ENCODE measurements at places on chromosomes 2 and 18.

GRCh38 chr2:148568597-148568996, 76.0 kb upstream of the EPC2 start:
- DNase-seq = no peak

DNA sequence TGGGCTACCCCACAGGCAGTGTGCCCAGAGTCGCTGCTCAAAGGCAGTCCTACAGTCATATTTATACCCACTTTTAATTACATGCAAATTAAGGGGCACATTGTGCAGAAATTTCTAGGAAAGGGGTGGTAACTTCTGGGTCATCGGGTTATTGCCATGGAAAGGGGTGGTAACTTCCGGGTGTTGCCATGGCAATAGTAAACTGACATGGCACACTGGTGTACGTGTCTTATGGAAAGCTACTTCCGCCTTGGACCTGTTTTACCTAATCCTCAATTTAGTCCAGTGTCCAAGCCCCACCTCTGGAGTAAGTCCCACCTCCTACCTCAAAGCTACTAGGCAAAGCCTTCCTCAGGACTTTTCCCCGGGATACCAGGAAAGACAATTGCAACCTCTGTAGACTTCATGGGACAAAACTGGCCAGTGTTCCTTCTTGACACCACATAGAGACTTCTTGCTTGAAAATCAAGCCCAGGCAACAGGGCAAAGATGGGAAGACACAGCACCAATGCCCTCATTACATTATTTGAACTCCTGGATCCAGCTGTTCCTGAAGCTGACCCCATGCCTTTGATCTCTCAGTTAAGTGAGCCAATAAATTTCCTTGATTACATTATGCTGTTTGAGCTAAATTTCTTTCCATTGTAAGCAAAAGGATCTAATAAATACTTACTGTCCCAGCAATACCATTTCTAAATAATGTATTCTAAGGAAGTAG, 63.3 kb upstream of the AGAP1 start:
- no peak for DNase-seq

DNA sequence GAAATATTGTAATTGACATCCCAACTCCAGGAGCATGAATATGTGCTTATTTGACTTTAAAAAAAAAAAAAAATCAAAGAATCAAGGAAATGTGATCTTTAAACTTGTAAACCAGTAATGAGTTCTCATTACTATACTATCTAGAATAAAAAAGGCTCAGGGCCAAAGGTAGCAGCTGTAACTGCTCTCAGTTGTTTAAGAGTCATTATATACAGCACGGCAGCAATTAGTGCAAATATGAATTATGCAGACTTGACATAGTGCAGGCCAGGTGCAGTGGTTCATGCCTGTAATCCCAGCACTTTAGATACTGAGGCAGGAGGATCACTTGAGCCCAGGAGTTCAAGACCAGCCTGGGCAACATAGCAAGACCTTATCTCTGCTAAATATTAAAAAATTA, 125.7 kb upstream of the TTC39C start:
- no peak for DNase-seq

- no peak for DNase-seq
These were observed 264.0 kb downstream of the TPGS2 start for GRCh38 chr18:36564841-36565240.

All from NCI-H187 (cell line).